ENCODE measurements at places on chromosomes 4 and X.

GRCh38 chr4:35124106-35124505 is 1120.2 kb downstream of the ARAP2 start:
- DNase-seq, result no peak

- DNase-seq, result no peak
These were observed 10.3 kb upstream of the PLCXD1 start for GRCh38 chrX:270848-271367.

DNA sequence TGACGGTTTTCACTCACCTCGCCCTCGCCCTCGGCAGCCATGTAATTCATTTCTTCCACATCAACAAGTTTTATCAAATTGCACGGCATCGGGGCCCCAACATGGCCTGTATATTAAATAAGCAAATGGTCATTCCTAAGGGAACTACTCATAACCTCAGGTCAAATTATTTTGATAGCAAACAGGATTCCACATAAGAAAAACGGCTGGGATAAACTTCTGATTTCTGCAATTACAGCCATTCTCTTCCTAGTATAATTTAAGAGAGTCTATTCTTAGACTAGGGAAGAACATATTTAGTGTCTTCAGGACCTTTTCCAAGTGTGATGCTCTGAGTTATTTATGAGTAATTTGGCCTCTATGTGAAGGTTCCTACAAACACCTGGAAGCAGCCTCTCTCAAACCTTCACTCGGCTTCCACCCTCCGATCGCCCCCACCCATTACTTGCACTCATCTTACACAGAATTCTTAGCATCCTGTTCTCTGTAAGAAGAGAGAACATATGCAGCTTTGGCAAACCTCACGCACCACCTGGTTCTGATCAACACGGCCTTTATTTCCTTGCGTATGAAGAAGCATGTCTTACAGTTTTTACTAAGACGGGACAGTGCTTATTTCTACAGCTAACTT is 29.4 kb upstream of the CENPU start:
- DNase-seq, result no peak

DNA sequence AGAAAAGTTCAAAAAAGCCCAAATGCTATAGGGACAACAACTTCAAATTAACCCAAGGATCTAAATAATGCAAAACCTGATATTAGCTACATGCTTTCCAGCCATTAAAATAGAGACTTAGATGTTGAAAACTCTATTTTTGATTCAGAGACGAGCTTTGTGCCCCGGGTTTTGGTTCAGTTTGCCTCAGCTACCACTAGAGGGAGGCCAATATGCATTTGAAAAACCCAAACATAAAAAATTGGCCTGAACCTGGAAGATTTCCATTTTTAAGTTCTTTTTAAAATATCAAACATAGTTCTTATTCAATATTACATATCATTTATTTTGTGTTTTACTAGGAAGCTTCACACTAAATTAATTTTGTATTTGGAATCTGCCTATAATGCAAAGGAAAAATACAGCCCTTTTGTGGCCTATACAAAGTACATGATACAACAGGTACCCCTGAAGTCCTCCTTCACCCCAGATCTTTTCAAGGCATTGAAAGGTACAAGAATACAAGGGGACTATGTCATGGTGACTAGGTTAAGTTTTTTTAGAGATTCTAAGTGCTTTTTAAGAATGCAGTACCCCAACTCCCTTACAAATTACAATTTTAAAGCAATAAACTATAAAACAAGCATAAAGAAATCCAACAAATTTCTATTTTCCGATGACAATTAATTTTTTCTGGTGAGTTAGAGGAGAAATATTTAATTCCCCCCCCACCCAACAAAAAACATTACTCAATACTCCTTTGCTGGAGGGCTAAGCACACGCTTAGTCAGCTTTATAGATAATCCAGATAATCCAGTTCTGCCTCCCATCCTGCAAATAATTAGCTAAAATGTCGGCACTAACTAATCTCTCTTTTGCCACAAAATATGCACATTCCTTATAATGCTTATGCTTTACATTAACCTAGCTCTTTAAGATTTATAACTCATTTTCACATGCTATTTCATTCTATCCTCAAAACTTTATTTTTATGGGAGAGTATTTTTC is 97.7 kb upstream of the PTPN13 start:
- no peak for DNase-seq

DNA sequence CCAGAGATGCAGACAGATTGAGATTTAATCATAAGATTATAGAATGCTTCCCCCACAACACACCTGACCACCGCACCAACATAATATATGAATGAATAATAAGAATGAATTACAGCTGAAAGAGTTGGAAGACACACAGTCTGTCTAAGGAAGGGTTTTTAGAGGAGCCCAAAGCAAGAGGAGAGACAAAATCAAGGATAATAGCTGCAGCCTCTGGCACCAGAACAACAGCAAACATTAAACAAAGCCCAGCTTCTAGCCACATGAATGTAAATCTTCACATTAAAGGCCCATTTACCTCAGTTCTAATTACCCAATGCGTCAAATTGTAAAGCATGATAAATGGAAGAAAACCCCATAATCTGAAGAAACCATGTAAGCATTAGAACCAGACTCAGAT is 133.9 kb downstream of the SPCS3 start:
- no peak for DNase-seq

- no peak for DNase-seq
These were observed 490 bp upstream of the PDZD4 start for GRCh38 chrX:153830640-153831428.

- no peak for DNase-seq
These were observed 114.8 kb downstream of the NSUN7 start for GRCh38 chr4:40864531-40864930.

GRCh38 chrX:68462197-68462596 is 28.9 kb upstream of the OPHN1 start:
- no peak for DNase-seq

GRCh38 chr4:158786121-158786601 is 17.3 kb downstream of the FNIP2 start:
- DNase-seq, result no peak

DNA sequence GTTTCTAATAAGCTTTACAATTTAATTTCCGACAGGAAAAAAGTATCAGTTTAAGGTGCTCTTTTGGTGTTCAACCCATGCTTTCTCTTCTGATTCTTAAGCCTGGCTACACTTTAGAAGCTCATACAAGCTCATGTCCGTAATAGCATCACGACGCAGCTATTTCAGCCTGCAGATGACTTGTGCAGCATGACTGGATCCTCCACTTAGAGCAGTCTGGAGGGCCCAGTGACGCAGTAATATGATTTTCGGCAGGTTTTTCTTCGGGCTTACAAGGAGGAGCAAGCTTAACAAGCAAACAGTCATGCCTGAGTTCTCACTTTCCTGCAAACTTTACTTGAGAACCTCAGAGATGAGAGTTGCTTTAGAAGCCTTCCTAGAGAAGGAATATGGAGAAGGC is 85.3 kb upstream of the MAML3 start:
- DNase-seq, result no peak

DNA sequence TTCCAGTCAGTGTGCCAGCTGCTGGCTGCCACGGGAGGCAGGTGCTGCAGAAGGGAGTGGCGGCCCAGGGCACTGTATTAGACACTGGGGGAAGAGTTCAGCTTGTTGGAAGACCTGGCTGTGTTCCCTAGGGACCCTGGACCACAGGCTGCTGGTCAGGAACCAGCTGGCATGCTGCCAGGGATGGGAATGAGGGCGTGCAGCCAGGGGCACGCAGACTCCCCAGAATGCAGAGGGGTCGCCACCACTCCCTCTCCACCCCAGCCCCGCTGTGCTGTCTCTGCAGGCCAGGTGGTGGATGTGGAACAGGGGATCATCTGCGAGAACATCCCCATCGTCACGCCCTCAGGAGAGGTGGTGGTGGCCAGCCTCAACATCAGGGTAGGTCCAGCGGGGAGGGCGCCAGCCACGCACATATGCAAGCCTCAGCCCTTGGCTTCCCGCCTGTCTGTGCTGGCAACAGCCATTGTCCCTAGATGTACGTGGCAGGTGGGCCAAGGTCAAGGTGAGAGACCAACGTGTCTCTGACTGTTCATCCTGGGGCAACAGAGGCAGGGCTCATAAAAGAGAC is 12.3 kb downstream of the ABCD1 start:
- DNase-seq, result no peak

GRCh38 chr4:124066595-124066994 is 645.9 kb downstream of the ANKRD50 start:
- no peak for DNase-seq

DNA sequence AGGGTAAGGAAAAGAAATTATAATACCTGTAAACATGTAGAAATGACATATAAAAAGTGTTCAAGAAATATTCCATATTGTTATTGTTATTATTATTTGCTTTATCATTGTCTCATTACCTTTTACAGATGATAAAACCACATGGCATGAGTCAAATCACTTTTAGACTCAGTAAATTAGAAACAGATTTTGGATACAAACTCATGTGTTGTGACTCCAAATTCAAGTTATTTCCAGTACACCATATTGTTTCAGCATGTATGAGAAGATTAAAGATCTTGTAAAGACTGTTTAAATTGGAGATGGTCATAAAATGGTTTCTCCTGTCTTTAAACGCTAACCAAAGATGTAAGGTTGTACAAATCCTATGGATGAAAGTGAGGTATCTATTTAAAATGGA is 18.1 kb downstream of the PPP1R2C start:
- DNase-seq, result no peak

- no peak for DNase-seq
These were observed 69.6 kb downstream of the ENPP6 start for GRCh38 chr4:184147858-184148737.

DNA sequence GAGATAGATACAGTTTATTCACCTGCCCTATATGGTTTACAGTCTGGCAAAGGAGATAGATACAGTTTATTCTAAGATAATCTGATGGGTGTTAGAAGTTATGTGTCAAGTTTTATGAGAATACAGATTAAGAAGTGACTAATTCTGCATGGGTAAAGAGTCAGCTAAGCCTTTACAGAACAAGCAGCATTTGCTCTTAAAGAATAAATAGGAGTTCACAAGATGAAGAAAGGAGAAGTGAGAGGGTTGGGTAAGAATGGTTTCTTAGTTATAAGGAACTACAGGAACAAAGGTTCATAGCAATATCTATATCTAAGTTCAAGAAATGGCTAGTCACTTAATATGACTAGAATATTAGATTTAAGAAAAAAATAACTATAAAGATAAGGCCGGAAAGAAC is 47.6 kb downstream of the THOC2 start:
- DNase-seq, result no peak

DNA sequence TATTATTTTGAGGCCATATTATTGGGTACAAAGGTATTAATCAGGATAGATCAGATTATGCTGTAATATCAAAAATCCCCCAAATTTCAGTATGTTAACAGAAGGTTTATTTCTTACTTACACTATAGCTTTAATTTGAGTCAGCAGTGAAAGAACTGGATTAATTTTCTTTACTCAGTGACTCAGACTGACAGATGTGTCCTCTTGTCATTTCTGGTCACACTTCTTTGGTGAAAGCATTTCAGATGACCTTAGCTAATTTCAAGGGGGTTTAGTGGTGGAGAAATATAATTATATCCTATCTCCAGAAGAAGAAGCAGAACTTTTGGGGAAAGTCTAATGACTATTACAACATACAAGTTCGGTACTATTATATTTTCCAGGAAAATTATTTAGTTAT is 12.4 kb downstream of the DDIT4L start:
- DNase-seq, result no peak

- no peak for DNase-seq
These were observed 1900.8 kb upstream of the PCDH10 start for GRCh38 chr4:131248314-131248713.

GRCh38 chr4:173420324-173420752 is 21.4 kb upstream of the SCRG1 start:
- no peak for DNase-seq

DNA sequence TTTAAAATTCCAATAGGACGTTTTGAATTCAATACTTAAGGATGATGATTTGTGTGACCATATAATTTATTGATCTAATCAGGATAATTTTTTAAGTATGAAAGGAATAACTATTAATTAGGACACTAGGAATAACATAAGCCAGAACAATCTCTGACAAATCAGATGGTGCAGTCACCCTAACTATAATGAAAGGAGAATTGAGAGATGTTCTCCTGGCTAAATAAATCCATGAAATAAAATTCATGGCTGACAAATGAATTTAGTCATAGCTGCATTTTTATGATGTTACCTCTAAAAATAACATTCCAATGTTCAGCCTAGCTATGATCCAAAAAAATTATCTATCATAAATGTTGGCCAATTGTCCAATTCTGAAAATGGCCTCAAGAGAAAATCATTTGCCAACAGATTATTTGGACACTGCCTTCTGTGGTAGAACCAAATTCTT is 190.6 kb upstream of the NEIL3 start:
- no peak for DNase-seq
